ENCODE measurements at places on chromosomes 7 and 10. TPM values are rescaled to one million over a fixed set of nuclear protein-coding genes. Genes with fewer than 3 reads are reported as not detected.

- no peak for DNase-seq
Observed at GRCh38 chr10:76404531-76404930, 973.1 kb downstream of the LRMDA start.

DNA sequence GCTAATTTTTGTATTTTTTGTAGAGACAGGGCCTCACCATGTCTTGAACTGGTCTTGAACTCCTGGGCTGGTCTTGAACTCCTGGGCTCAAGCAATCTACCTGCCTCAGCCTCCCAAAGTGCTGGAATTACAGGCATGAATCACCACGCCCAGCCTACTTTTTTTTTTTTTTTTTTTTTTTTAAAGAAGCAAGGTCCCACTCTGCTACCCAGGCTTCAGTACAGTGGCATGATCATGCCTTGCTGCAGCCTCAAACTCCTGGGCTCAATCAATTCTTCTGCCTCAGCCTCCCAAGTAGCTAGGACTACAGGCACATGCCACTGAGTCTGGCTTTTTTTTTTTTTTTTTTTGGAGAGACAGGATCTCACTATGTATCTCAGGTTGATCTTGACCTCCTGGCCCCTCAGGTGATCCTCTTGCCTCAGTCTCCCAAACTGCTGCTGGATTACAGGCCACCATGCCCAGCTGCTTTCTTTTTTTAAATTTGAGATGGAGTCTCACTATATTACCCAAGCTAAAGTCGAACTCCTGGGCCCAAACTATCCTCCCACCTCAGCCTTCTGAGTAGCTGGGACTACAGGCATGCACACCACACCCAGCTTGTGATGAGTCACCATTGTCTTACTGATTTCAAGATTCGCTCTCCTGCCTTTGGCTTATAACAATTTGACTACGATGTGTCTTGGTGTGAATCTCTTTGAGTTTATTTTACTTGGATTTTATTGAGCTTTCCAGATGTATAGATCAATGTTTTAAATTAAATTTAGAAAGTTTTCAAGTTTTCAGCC is 9.0 kb downstream of the RPEL1 start:
- no peak for DNase-seq

GRCh38 chr7:101250324-101250723 is 5.4 kb upstream of the FIS1 start:
- DNase-seq, result no peak

GRCh38 chr7:131383417-131384285 is 56.0 kb downstream of the MKLN1 start:
- DNase-seq, result no peak

- no peak for DNase-seq
Observed at GRCh38 chr7:10672186-10672585, 301.5 kb upstream of the PHF14 start.

DNA sequence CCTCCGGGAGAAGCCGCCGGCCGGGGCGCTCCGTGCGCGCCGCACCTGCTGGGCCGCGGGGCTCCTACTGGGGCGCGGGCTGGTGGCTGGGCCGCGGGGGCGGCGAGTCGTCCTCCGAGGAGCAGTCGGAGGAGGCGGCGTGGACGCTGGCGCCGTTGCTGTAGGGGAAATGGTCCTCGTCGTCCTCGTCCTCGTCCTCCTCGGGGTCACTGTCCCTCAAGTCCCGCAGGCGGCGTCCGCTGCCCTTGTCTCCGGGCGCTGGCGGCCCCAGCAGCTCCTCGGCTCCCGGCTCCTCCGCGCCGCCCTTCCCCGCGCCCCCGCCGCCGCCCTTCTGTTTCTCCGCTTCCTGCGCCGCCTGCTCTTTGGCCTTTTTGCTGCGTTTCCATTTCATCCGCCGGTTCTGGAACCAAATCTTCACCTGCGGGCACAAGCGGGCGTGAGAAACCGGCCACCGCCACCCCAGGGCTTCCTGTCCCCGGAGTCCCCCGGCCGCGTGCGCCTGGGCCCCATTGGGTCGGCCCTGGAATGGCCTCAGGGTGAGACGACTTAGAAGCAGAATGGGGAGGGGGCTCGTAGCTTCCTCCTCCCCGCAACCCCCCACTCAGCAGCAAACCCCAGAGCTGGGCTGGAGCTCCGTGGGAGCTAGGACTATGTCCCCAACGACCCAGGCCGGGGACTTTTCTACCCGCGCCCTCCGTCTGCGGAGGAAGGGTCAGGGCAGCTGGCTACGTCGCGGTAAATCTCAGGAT is 4.8 kb downstream of the MNX1 start:
- no peak for DNase-seq

DNA sequence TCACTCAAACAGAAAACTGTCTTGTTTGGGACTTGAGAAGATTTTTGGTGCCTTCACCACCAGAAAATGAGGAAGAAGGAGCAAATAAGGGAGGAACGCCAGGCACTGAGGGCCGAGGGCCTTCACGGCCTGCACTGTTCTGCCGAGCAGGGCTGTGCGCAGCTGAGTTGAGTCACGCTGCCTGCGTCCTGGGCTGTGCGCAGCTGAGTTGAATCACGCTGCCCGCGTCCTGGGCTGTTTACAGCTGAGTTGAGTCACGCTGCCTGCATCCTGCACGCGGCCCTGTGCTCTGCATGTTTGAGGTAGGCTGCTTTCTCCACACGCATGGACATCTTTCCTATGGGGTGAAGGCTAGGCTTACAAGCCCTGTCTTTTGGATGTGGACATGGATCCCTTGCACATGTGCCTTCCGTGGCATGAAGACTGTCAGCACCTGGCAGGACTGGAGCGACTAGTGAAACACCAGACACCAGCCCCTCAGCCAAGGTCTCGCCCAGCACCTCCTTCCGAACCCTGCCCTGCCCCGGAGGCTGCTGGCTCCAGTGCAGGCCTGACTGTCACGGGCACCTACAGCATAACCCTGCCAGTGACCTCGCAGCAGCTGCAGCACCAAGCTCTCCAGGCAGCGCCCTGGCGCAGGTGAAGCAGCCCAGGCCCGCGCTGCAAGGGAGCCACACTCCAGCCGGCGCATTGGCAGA is 96.7 kb downstream of the HTR5A start:
- DNase-seq, result peak; percentile 80

DNA sequence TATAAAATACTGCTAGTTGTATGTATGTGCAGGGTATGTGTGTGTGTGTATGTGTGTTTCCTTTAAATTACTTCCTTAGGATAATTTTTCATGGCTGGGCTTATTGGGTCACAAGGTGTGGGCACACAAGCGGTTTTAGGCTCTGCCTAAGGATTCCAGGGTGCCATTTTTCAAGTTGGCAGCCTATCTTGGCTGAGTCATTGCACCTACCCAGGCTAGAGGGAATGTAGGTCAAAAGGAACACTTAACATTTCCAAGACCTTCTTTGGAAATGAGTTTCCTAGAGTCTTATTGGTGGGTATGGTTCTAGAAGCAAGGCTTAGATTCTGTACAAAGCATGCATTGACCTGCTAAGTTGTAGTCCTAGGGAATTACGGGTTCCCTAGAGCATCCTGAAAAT is 642.1 kb downstream of the LRMDA start:
- no peak for DNase-seq

- DNase-seq, result no peak
Observed at GRCh38 chr7:55644567-55644966, 72.3 kb upstream of the VOPP1 start.

Gene BHLHA15
- total RNA-seq, result 0.92 TPM

Gene OR2A5
- total RNA-seq, result 0.44 TPM

Gene ZNHIT1
- 105 TPM for total RNA-seq

Gene HOXA6
- total RNA-seq, result not detected

Gene EEF1AKMT2
- 13.4 TPM for total RNA-seq

Gene FAM107B
- 84.8 TPM for total RNA-seq

Gene ELFN1
- 3.6 TPM for total RNA-seq

Gene PIP
- not detected for total RNA-seq
